Activated CD8-positive, alpha-beta T cell treated with anti-CD3 and anti-CD28 coated beads, Interleukin-2, amount 10 ng/mL, durations not matched to agents 7 days and 5 days (primary cell): ENCODE measurements at places on chromosomes 13 and 19. TPM values are rescaled to one million over a fixed set of nuclear protein-coding genes. Genes with fewer than 3 reads are reported as not detected.

CGB1 gene
- not detected for total RNA-seq

PCDH17 gene
- total RNA-seq, result not detected

GSX1 gene
- total RNA-seq, result not detected

TMTC4 gene
- total RNA-seq, result 26.8 TPM

KLK11 gene
- not detected for total RNA-seq

ZNF808 gene
- total RNA-seq, result 47.0 TPM

CGB2 gene
- not detected for total RNA-seq

- no peak for DNase-seq
Measured at GRCh38 chr13:52780092-52780491, 40.5 kb upstream of the CNMD start.

DNA sequence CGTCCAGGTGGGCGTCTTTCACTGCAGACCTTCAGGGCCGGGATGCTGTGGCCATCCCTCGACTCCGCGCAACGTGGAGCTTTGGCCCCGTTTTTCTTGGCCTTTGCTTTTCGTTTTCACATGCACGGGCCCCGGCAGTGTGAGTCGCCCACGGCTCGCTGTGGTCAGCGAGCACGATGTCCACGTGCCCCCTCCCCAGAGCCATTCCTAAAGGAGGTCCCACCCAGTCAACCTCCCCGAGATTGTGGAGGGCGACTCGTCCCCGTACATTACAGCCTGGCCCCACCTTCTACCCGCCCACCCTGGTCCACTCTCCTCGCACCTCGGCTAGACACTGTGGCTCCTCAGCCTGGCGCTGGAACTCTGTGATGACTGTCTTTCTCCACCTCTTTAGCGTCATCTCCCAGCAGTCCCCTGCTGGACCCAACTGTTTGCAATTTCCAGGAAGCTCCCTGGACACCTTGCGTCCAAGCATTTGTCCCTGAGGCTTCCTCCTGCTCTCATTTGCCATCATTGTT is 405 bp downstream of the ZNF446 start:
- DNase-seq, result no peak

DNA sequence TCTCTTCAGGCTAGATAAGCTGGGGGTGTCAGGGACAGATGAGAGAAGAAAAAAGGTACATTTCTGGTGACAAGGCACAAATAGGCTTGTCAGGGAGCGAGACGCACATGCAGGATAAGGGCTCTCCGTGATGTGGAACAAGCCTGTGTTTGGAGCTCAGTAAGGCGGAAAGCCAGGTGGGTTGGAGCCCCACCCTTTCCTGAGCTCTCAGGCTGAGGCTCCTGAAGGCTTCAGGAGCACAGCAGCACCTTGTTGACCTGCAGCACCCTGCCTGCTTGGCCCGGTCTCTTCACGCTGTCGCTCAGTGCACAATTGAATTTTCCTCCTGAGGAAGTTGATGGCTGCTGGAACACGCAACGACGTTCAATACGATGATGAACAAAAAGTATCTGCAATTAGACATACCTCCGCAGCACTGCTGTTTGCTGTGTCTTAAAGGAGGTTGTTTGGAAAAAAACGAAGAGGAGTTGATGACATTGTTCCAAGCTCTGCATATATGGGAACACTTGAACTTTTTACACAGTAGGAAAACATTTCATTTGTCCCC is 29.3 kb downstream of the SERP2 start:
- no peak for DNase-seq

GRCh38 chr13:29428310-29429181 is 166.9 kb downstream of the SLC7A1 start:
- DNase-seq, result no peak

DNA sequence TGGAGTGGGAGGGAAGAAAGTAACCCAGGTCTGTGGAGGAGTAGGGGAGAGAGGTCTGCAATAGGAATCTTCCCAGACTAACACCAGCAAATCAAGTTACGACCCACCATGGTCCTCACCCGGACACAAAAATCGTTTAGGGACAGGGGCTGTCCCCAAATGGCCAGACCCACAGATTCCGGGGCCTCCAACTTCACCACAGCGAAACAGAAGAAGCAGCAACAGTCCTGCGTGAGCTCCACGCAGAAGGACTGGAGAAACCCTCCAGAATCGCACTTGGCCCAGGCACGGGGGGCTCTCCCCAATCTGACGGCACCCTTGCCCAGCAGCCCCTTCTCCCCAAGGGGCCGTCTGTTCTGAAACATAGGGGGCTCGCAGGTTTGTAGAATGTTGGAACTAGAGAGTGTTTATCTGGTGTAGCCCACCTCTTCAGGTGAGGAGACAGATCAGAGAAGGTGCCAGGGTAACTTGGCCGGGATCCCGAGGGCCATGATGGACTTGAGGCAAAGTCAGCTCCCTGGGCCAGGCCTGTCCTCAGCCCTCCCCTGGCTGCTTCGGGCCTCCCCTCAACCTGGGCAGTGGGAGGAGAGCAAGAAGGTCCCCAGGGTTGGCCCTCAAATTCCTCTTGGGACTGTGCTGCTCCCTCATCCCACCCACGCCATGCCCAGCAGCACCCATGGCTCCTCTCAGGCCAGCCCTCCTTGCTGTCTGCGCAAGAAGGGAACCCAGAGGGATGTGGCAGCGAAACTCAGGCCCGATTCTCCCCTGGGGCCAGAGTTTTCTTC is 82.5 kb upstream of the GPR183 start:
- no peak for DNase-seq

- no peak for DNase-seq
Measured at GRCh38 chr19:44878120-44878865, 12.8 kb upstream of the TOMM40 start.

DNA sequence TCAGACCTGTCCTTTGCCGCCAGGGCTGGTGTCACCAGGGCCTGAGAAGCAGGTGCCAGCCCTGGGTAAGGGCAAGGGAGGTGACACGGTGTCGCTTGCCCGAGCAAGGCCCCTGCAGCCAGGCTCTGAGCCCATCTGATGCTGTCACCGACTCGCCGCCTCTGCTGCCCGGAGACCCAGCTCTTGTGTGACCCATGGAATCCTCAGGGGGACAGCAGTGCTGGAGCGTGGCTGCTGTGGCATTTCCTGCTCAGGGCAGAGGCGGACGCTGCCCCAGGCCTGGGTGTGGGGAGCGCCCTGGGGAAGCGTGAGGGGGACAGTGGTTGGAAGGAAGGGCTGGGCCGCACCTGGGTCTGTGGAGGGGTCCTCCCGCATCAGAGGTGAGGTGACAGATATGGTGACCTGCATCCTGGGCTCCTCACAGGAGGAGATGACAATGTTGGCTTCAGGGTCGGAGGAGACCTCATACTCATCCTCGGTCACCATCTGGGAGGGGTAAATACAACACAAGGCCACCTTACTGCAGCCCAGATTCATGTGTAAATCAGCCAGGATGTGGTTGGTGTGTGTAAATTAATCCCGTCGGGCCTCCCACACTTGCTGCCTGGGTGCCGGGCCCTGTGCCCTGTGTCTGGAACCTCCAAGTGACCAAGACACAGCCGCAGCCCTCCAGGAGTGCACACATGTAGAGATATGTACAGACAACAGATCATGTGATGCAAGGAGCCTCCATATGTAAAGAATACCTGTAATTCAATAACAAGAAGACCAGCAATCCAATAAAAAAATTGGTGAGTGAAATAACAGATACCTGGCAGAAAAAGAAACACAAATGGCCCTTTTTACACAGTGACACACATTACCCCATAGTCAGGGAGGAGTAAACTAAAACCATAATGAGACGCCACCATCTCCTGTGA is 27.6 kb upstream of the MATK start:
- DNase-seq, result no peak

GRCh38 chr19:57083711-57084110 is 36.1 kb upstream of the USP29 start:
- DNase-seq, result no peak

DNA sequence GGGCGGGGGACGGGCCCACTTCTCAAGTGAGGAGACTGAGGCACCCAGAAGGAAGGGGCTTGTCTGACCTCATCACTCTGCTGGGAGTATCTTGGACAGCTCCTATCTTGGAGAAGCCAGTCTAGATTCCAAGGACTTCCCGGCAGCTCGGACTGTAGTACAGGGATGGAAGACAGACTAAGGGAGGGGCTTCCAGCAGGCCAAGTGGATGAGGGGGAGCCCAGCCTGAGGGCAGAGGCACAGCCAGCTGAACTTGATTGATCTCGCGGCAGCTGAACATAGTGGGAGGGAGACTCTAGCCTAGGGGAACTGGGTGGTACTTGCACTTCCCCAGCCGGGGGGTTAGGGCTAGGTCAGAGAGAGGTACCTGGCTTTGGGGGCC is 711 bp downstream of the CILP2 start:
- DNase-seq, result no peak

DNA sequence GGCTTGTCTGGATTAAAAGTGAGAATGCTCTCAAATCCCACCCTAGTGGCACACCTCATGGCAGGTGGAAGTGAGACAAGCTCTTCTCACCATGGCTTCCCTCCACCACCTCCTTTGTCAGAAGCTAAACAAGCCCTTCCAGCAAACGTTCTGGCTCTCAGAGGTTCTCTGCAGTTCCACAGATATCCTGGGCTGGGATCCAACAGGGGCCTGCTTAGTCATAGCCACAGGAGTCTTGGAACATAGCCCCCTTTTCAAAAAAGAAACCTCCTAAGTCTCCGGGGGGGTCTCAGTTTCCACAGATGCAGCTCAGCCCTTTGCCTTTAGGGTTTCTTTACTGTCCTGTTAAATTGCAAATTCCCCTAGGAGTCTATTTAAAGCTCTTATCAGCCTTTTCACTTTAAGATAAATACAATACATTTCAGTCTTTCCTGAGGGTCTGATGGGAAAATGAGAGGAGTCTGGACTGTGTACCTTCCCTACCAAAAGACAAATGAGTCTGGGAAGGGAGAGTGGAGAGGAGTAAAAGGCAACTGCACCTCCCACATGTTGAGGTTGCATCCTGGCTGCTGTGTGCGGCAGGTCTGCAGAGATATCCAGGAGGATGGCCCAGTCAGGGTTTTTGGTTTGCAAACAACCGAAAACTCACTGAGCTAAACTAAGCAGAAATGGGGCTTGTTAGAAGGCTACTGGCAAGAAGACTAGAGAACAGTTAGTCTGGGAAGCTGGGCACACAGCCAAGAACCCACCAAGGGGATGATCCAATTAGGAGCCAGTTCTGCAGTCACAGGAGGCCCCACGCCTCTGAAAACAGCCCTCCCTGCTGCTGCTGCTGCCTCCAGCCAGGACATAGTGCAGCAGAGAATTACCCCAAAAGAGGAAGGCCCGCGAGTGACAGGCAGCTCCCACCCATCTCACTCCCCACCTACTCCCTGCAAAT is 41.4 kb upstream of the SERP2 start:
- DNase-seq, result no peak

DNA sequence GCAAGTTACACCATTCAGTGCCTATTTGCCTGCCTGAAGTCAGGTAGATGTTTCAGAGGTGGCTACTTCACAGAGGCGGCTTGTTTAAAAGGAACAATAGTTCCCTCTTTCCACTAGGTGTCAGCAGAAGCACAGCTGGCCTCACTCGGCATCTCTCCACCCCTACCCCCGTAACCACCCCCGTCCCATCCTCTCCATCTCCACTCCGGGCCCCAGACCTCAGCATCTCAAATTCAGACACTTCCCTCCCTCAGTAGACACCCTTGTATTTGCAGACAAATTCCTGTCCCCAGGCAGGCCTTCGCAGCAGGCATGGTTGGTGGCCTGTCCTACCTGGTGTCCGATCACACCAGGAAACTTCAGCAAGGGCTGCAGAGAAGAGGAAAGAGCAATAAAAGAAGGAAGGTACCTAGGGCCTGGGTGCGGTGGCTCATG is 9.1 kb upstream of the DPP9 start:
- peak; percentile 70 for DNase-seq

DNA sequence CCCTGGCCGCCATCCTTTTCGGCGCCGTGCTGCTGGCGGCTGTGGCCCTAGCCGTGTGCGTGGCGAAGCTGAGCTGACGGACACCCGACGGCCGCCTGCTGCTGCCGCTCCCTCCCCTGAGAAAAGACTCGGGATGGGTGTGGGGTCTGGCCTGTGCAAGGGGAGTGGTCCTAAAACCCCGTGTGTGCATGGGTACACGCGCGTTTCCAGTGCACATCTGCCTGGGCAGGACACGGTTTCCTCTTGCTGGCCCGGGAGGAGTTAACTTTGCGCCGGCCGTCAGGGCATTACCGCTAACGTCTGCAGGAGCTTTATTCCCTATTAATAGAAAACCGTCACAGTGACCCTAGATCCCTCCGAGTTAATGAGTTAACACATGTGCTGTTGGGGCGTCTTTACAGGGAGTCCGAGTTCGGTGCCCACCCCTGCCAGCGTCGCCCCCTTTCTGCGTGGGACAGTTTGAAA is 1.3 kb downstream of the RGS9BP start:
- DNase-seq, result no peak

- DNase-seq, result no peak
Measured at GRCh38 chr13:51978796-51979556, 32.3 kb downstream of the ATP7B start.

DNA sequence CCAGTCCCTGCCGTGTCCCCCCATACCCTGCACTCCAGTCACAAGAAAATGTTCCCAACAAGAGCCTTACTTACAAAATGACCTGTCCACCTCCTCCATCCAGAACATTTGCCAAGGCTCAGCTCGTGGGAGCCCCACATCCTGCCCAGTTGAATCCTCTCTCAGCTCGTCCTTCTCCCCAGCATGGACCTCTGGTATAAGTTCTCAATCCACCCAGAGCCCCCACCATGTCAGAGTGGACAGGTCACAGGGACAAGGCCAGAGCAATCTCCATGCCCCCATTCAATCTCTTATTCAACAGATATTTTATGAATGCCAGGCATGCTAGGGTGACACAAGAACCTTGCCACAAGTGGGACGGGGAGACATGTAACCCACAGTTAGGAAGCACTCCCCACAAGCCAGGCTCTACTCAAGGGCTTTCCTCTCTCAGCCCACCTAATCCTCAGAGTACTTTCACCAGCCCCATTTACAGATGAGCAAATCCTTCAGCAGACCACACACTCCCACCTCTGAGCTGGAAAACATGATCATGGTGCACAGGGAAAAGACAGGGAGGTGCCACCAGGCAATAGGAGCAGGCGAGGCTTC is 15.1 kb downstream of the DEDD2 start:
- no peak for DNase-seq

GRCh38 chr19:29831686-29832085 is 19.9 kb downstream of the CCNE1 start:
- no peak for DNase-seq

DNA sequence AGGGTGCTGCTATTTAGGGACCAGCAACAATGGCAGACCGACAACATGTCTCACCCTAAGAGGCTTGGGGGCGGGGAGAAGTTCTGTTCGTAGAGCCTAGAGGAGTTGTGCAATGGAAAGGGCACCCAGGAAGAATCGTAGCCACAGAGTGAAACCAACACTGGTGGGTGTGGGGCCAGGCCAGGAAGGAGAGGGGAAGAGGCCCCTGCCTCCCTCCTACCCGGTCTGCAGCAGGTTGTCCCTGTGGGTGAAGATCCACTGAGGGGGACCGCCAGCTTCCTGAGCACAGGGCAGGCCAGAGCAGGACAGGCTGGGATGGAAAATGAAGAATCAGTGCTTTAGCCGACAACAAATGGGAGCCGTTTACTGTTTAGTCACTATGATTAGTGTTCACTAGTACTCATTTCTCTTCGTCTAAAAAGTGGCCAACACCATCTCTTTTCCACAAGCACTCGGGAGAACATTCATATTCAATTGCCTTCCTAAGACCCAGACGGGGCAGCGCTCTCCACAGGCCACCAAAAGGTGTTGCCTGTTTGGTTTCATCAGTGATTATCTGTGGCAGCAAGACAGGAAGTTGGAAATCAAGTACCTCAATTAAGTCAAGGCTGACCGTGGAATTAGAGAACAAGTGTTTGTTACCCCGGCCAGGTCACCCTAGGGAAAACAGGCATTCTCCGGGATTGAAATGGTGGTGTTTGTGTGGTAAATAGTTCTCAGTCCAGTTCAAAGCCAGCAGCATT is 1.1 kb upstream of the ATP11A start:
- DNase-seq, result peak; percentile 55

GRCh38 chr13:48094404-48094780 is 512 bp downstream of the MED4 start:
- peak; percentile 26 for DNase-seq
